ENCODE measurements at places on chromosomes 2 and 18.

DNA sequence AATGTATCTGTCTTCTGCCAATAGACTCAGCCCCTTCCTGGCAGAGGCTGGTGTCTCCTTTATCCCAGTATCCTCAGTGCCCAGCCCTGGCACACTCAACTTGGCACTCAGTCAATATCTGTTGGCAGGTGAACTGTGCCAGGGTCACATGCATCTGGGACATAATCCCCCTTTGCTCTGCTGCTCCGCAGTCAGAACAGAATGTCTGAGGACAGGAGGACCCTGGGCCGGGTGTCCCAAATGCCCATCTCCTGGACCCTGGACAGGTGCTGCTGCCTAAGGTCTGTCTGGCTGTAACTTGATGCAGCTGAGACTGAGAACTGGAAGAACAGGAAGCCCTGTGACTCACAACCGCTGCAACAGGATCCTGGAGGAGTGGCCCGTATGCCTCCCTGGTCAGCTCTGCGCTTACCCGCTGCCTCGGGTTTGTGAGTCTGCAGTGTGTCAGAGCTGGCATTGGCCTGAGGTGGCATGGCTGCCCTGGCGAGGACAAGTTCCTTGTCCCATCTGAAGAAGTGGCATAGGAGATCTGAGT is 11.4 kb downstream of the HK2 start:
- no peak overlapping the region for H3K27ac ChIP-seq
- no peaks in the 10 kb centered on the region for H3K36me3 ChIP-seq
- peak; percentile 74 for DNase-seq
- H3K4me3 ChIP-seq = no peak overlapping the region
- H3K4me1 ChIP-seq = peaks cover 16% of the 10 kb centered on the region

- no peak overlapping the region for H3K4me3 ChIP-seq
- H3K4me1 ChIP-seq = peaks cover 4% of the 10 kb centered on the region
- no peak for DNase-seq
- no peaks in the 10 kb centered on the region for H3K36me3 ChIP-seq
- H3K27me3 ChIP-seq = no peaks in the 10 kb centered on the region
Measured at GRCh38 chr2:98158305-98158704, 71.3 kb downstream of the VWA3B start.

GRCh38 chr2:154375579-154375931 is 322.9 kb upstream of the KCNJ3 start:
- peak; percentile 85 for DNase-seq
- no peaks in the 10 kb centered on the region for H3K27me3 ChIP-seq
- H3K4me3 ChIP-seq = no peak overlapping the region
- peaks cover 2% of the 10 kb centered on the region for H3K4me1 ChIP-seq

DNA sequence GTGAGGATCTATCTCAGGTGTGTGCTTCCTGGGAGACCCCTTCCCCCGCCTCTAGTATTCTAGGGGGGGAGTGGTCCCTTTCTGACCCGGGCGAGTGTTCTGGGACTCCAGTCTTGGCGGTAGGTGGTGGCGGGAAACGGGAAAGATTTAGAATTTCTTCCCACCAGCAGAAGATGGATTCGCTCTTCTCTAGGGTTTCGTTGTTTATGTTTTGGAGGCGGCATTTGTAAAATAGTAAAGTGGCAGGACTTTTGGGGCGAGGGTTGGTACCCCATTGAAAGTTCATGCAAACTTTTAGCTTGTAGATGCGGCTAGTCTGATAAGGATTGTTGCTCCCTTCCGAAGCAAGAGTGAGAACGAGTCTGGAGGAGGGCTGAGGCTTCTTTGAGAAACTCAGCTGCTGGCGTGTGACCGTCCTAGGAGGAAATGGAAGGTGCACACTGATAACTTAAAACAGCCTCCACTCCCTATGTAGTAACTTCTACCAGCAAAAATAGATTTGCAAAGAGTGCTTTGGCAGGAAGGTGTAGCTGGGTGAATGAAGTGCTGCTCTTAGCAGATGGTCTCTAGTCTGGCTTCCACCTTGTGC is 412 bp downstream of the GPD2 start:
- no peaks in the 10 kb centered on the region for H3K36me3 ChIP-seq
- H3K4me3 ChIP-seq = peak overlapping the region; percentile 59
- H3K27ac ChIP-seq = peak overlapping the region; percentile 82
- H3K27me3 ChIP-seq = no peaks in the 10 kb centered on the region
- peak; percentile 59 for DNase-seq

GRCh38 chr2:109331896-109332848 is 203.2 kb downstream of the SH3RF3 start:
- no peaks in the 10 kb centered on the region for H3K27me3 ChIP-seq
- H3K27ac ChIP-seq = no peak overlapping the region
- no peak overlapping the region for H3K4me3 ChIP-seq
- no peaks in the 10 kb centered on the region for H3K36me3 ChIP-seq
- peak; percentile 82 for DNase-seq
